Activated T-cell treated with anti-CD3 and anti-CD28 coated beads for 48 hours (primary cell): ENCODE measurements at places on chromosomes 16 and 17.

DNA sequence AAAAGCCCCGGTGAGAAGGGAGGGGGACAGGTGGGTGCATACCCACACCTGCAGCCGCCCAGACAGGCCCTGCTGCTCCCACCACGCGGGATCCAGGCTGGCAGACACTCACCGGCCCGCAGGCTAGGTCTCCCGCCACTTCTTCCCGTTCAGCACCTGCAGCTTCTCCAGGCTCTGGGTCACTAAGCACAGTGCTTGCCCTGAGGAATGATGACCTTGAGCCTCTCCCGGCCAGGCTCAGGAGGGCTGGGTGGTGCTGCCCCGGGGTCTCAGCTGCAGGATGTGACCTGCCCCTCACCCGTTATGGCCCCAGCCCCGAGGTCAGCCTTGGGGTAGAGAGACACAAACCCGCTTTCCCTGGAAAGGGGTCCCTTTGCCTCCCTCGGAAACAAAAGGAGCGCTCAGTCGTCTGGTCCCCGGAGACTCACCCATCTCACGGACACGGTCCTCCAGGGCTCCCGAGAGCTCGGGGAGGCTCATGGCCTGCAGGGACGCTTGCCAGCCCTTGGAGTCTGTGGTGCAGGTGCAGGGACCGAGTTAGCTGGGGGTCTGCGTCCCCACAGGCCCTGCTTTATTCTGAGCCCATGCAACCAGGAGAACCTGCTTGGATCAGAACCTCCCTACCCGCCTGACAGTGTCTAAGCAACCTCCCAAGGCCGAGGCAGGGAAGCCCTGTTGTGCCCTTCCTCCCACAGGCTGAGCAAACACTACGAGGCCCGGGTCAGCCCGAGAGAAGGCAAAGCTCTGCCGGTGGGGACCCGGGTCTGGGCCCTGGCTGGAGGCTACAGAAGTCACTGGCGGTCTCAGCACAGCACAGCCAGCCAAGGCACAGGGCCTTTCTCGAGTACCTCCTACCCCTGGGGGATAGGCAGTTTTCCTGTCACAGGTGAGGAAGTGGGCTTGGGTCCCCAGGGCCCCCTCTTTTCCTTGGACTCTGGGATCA, 3.8 kb downstream of the NUDT16L1 start:
- no peak for DNase-seq

- no peak for DNase-seq
Observed at GRCh38 chr16:26382586-26382985, 684.1 kb upstream of the C16orf82 start.

DNA sequence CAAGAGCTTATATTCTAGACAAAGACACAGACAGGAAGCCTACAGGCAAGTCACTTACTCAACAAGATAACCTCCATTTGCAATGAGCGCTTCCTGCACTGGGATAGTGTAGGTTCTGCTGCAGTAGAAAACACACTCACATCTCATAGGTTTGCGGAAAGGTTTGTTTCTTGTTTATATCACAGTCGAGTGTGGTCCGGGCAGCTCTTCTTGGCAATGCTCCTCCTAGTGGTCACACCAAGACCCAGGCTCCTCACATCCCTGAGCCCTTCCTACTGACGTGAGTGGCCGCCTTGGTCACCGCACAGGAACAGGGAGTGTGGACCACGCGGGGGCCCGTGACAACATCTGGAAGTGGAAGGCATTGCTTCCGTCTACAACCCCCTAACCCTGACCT, 48.0 kb upstream of the RBFOX3 start:
- no peak for DNase-seq

- DNase-seq = no peak
Observed at GRCh38 chr16:1335996-1336395, 2.6 kb downstream of the BAIAP3 start.

DNA sequence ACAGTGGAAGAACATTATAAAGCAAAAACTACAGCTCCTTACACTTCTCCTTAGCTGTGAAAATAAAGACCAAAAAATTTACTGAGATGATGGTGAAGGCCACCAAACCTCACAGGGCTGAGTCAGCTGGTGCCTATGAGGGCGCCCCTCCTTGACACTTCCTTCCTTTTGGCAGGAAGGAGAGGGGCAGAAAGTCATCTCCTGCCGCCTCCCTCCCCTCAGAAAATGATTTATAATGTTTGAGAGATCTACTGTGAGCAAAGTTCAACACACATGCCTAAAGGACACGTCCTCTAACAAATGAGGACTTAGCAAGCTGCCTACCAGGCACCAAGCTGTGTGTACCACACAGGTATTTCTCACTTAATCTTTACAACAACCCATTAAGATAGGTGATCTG, 245.7 kb downstream of the PRKCA start:
- DNase-seq = peak; percentile 40
